ENCODE measurements at places on chromosomes 16 and 17.
A peak's percentile ranks its signal among the peaks of the same experiment; 100 is the strongest.

DNA sequence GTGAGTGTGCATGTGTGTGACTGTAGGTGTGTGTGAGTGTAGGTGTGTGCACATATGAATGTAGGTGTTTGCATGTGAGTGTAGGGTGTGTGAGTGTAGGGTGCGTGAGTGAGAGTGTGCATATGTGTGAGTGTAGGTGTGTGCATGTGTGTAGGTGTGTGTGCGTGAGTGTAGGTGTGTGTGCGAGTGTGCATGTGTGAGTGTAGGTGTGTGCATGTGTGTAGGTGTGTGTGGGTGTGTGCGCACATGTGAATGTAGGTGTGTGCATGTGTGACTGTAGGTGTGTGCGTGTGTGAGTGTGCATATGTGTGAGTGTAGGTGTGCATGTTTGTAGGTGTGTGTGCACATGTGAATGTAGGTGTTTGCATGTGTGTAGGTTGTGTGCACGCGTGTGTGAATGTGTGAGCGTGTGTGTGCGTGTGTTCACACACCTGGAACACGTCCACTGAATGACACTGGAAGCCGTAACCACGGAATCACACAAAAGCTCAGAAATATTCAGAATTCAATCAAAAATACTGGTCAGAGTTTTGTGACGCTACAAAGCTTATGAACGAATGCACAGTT is 30.6 kb downstream of the MRM3 start:
- DNase-seq = no peak

GRCh38 chr17:59512844-59513385 is 52.5 kb upstream of the DHX40 start:
- no peak for DNase-seq

DNA sequence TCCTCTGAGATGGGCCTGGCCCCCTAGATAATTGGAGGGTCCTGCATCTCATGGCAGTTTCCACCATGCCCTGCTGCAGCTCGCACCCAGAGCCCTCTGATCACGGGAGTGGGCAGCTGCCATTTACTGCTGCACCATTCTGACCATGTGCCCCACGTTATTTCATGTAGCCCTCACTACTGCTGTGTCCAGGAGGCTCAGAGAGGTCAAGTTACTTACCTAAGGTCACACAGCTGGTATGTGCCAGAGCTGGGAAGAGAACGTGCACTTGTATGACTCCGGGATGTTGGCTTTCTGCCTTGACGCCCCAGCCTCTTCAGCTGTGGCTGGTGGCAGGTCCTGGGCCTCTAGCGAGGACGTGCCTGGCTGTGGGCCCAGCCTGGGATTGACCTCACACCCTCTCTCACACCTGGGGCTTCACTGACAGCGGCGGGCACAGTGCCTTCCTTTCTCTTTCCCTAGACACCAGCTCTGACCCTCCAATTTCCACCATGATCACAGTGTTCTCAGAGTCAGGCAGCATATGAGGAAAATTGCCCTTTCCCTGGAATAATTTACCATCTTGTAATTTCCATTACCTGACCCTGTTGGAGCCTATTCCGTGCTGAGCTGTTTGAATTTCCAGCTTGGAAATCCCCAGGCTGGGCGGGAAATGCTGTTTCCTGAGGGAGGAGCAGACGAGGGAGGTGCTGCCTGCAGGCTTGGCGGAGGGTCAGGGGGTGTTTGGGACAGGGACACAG is 18.5 kb upstream of the DOC2B start:
- no peak for DNase-seq

- DNase-seq = no peak
Observed at GRCh38 chr17:65941356-65941899, 250.5 kb downstream of the CEP112 start.

GRCh38 chr17:73013301-73013700 is 79.2 kb downstream of the SLC39A11 start:
- no peak for DNase-seq

- no peak for DNase-seq
Observed at GRCh38 chr16:9033125-9033830, 58.2 kb upstream of the HAPSTR1 start.

DNA sequence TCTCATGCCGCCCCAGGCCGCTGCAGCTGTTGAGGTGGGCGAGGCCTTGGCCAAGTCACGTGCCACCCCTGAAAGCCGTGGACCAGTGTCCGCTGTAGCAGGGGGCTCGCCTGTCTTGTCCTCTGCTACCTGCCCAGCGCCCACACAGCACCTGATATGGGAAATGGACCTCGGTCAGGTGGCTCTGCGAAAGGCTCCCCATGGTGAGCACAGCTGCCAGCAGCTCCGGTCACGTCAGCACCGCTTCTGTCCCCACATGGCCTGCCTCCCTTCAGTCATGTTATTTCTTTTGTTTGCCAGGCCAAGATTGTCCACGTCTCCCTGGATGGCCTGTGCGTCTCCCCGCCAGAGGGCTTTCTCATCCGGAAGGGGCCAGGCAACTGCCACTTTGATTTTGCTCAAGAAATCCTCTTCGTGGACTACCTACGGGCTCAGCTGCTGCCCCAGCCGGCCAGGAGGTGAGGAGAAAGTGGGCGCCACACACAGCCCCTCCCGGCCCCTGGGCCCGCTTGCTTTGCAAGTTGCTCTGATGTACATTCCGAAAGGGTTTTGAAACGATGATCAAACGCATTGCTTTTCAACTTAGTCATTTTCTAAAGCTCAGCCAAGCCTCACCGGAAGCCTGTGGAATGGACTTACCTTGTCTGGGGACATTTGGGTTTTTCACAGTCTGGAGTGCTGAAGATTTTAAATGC is 219.8 kb downstream of the KATNIP start:
- DNase-seq = no peak

- DNase-seq = no peak
Observed at GRCh38 chr17:2157675-2158395, 102.9 kb downstream of the HIC1 start.

GRCh38 chr16:85255777-85256176 is 143.5 kb upstream of the CIBAR2 start:
- no peak for DNase-seq

DNA sequence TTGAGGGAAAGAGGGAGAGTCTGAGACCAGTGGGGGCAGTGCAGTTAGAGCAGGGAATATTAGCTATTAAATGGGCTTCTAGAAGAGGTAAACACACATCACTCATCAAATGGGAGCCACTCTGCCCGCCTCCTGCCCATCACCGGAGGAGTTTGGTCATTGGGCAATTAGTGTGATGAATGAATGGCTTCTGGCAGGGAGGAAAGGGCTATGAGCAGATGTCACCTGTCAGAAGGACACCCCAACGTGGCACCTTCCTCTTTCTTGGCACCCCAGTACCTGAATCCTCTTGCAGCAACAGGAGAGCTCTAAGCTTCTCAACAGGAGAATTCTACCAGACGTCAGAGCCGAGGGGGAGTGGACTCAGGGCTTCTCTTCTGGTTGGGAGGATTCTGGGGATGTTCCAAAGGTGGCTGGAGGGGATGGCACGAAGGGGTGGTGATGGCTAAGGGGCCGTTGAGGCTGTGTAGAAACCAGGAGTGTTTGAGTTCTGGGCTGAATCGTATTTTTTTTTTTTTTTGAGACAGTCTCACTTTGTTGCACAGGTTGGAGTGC is 11.0 kb downstream of the C1QTNF1 start:
- DNase-seq = no peak

GRCh38 chr16:10896723-10897122 is 19.7 kb downstream of the CIITA start:
- no peak for DNase-seq

GRCh38 chr16:86625029-86625428 is 46.7 kb downstream of the FOXL1 start:
- DNase-seq = no peak

DNA sequence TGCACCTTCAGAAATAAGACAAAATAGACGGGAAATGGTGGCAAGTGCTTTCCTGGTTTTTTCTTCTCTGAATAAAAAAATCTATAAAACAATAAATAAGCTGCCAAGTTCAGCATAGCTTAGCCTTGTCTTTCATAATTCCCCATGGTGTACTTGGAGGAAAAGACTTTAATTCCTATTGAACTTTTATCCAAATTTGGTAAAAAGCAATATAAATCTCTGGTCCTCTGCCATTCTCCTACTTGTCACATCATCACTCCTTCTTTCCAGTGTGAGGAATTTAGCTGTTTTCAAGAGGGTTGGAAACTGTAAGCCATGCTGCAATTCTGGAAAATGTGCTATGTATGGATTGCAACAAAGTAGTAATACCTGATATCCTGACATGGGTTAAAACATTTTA is 551.8 kb upstream of the KIF2B start:
- DNase-seq = no peak

- no peak for DNase-seq
Observed at GRCh38 chr17:77204536-77204935, 63.8 kb downstream of the SEC14L1 start.

DNA sequence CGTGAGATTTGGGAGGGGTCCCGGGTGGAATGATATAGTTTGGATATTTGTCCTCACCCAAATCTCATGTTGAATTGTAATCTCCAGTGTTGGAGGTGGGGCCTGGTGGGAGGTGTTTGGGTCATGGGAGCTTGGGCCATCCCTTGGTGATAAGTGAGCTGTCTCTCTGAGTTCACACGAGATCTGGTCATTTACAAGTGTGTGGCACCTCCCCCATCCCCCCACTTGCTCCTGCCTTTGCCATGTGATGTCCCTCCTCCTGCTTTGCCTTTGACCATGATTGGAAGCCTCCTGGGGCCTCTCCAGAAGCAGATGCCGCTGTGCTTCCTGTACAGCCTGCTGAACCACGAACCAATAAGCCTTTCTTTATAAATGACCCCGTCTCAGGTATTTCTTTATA is 21.3 kb upstream of the BAIAP2 start:
- no peak for DNase-seq

DNA sequence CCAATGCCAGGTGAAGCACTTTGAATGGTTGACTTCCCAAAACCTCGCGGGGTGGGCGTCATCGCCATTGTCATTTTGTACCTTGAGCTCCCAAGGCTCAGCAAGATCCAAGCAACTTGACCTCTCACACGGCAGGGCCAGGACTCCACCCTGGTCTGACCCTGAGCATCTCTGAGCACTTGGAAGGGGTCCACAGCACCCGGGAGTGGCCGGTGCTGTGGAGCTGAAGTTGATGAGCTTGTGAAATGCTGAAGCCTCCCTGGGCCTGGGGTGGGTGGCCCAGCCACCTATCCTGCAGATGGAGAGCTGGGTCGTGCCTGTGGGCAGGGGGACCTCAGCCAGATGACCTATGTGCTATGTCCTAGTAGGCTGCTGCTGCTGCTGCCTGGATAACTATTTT is 283.3 kb upstream of the FOXF1 start:
- DNase-seq = no peak

DNA sequence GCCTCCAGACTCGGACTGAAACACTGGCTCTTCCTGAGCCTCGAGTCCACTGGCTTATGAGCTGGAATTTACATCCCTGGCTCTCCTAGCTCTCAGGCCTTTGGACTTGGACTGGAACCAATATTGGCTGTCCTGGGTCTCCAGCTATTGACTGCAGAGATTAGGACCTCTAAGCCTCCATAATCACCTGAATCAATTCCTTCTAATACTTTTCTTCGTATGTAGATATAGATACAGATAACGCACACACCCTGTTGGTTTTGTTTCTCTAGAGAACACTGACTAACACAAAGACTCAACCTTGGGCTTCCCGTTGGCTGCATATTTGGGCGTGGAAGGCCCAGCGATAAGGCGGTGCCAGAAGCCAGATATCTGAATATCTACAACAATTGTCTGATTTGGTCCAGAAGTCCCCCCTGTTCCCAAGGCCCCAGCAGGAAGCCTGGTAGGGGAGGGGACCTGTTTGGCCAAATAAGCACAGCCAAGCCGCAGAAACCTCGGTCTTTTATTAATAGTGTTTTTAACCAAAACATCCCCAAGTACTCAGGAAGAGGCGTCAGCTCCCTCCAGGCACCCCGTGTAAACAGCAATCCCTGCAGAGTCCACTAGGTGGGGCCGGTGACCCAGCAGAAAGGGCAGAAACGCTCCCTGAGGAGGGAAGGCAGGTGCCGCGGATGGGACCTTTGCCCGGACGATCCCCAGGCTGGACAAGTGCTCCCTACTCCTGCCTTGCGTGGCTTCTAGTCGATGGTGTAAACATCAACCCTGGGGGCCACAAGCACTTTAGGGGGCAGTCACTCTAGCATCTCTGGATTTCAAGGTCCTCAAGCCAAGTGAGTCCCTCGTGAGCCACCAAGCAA is 57.0 kb downstream of the ABR start:
- DNase-seq = peak; percentile 75

DNA sequence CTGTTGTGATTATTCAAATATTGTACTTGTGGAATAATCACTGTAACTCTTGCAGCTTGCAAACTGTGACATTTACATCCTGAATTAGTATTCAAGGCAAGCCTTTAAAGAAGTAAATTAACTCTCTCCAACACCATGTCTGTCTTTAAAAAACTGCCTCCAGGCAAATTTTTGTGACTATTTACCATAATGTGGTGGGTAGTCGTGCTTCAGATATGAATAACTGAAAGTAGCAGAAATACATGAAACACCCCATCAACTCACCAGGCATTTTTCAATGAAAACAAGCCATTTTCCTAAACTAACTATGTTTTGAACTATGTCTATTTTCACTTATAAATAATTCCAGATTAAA is 217.4 kb upstream of the PSMD7 start:
- no peak for DNase-seq

DNA sequence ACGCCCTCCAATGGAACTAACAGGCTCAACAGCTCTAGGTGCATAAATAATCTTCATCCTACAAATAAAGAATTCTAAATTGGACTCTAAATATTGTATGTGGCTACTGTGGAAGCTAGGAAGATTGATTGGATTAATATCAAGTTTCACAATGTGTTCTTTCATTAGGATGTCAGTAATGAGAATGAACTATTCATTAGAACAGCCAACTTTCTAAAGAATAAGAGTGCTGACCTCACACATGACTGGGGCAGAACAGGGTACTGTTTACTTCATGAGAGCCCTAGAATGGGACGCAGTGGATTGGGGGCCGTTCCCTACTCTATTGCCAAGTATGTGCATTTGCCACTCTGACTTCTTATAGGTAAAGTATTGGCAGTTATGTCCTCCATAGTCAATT is 528.2 kb upstream of the RBFOX1 start:
- DNase-seq = no peak

GRCh38 chr16:77298418-77299360 is 99.5 kb downstream of the SYCE1L start:
- DNase-seq = no peak

DNA sequence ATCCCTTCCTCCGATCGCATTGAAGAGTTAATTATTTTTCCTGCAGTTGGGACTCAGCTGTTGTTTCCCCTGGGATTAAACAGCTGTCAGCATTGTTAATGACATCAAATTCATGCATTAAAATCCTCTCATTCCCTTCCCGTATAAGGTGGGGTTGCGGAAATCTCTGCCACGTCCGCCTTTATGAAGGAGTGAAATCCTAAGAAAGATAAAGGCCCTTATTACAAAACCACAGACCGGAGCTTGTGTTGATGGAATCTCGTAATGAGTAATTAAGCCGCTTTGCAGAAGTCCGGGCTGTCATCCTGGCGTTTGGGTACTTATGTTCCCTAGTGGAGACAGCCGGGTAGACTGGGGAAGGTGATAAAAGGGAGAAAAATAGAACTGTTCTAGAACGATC is 627.6 kb downstream of the MAF start:
- DNase-seq = no peak
